ENCODE measurements at places on chromosomes 16 and 17. TPM values are rescaled to one million over a fixed set of nuclear protein-coding genes. Genes with fewer than 3 reads are reported as not detected.

- DNase-seq = no peak
Observed at GRCh38 chr17:8472663-8473062, 37.0 kb downstream of the NDEL1 start.

- no peak for DNase-seq
Observed at GRCh38 chr16:90031186-90031930, 12.1 kb upstream of the DBNDD1 start.

DNA sequence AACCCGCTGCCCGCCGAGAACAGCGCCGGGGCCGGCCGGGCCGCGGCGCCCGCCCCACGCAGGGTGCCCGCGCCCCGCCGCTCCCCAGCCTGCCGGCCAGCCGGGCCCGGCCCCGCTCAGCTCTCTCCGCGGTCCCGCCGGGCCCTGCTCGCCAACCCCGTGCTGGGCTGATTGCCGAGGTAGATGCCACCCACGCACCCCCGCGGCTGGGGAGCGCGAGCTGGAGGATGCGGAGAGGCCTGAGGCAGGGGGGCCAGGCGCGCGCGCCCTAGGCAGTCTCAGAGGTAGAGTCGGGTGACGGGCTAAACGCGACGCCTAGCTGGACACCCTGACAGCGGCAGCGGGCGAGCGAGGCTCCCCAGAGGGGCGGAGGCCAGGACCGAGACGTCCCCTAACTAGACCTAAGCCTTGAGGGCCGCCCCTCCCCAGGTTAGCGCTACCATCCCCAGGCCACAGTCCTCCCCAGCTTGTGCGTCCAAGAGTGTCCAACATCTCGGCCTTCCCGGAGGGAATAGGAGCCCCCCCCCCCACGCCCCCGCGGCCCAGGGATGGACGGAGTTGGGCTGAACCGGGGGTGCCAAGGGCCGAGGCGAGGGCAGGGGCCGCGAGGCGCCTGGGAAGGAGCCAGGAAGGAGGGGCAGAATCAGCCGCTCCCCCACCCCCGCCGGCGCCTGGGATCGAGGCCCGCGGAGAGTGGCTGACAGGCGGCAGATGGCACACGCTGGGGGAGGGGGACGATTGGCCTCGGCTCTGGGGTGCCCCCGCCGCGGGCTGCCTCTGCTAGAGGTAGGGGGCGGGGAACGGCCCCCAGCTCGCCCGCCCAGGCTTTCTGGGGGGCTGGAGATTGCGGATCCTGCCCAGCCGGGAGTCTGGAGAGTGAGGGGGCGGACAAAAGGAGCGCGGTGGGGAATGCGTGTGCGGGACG lies 2.5 kb upstream of the ZNF423 start:
- no peak for DNase-seq

DNA sequence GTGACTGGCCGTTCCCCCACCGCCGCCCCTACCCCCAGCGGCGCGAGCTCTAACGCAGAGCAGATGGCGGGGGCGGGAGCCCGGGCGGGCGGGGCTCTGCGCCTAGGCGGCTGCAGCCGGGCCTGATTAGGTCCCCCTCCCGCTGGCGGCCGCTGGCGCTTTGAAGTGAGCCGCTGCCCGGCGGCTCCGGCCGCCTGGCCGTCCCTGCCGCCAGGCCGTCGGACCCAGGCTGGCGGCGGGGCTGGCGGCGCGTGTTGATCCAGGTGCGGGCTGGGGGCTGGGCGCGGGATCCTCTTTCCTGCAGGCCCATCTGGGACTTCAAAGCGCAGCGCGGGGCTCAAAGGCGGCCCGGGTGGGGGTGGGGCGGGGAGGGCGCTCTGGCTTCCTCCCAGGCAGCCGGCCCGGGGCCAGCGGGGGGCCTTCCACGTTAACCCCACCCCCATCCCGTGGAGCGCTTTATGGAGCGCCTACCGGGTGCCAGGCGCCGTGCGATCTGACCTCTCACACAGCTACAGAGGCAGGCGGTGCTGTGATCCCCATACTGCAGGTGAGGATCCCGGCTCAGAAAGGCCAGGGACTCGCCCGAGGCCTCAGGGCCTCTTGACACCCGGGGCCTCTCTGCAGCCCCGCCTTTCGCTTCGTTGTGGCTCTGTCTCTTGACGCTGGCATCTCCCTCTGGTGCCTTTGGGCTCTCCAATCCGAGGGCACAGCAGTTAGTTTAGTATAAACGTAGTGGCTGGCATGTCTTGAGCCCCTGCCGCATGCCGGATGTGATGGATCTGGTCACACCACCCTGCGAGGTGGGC lies 80.0 kb upstream of the NKD1 start:
- DNase-seq = no peak

GLIS2 gene
- 6.6 TPM for total RNA-seq

KRTAP4-4 gene
- total RNA-seq = not detected

RHBDL1 gene
- total RNA-seq = 1.6 TPM

All from fibroblast of the aortic adventitia (primary cell).